HuH-7 (cell line): ENCODE measurements at places on chromosomes 5 and 9.
A peak's percentile ranks its signal among the peaks of the same experiment; 100 is the strongest.

DNA sequence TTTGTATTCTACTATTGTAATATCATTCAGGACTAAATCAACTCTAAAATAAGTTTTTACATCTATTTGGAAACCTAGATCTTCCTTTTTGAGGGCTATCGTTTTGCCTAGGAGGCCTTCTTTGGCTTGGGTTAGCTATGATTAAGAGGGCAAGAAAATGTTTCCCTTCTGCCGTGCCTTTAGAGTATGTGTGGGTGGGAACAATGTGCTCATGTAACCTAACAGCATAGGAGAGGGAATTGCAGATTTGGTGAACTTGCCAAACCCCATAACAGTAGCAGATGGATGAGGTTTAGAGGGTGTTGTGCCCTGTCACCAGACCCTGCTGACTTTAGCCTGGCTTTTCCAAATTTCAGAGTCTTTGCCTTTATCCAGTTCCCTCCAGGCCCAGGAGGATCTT, 339.0 kb downstream of the ADGRV1 start:
- DNase-seq, result no peak

GRCh38 chr5:131379723-131380122, 115.9 kb downstream of the CDC42SE2 start:
- no peak for DNase-seq

DNA sequence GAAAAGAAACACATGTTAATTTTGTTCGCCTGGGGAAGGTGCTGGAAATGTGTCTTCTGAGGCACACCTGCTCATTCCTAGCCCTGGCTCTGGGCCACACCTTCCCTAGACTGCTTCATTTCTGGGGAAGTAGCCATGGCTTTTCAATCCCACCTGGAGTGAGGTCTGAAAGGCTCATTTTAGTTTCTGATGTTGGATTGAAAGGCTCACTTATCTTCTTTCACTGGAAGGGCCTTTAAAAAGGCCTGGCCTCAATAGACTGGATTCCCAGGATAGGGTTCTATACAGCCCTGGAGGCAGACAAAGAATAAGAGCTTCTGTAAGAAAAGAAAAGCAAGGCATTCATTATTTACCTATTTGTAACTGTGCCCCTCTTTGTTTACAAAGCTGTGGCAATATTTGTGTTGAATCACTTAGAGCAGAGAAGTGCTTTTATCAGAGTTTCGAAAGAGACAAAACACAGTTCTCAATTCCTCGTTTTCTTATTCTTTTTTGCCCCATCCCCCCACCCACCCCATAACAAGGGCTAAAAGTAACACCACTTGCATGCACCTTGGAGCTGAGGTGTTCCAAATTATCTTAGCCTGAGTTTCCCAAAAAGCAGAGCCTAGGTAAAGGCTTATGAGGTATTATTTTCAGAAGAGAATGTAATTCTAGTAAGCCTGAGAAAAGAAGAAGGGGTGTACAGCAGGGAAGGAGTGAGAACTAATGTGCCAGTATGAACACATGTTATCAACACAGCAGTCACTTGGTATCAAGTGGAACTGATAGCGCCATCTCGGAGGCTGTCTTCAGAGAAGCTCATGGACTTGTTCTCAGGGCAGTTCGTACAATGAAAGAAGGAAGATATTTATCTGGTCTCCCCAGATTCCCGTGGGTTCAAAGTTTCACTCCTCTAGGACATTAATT, 413.1 kb downstream of the KCTD16 start:
- DNase-seq, result no peak

DNA sequence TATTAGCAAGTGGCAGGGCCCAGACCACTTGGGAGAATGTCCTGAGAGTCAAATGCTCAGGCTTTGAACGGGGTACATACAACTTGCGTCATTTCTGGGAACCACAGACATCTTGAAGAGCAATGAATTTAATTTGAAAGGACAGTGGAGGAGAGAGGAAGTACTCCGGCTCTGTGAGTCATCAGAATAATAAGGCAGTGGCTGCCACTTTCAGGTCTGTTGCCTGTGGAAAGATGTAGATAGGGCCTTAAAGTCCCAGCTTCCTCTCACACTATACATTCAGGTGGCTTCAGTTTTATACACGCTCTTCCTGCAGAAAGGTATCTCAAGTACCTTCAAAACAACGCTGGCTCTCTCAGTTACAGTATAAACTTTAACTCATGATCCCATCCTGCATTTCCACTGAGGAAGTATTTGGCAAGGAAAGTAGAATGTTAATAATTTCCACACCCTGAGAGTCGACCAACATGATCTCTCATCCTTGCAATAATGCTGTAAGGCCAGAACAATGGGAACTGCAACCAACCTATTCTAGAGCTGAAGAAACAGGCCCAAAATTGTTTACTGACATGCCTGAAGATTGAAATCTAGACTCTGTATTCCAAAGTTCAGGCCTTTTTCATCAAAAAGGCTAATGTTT, 6.8 kb upstream of the PRUNE2 start:
- DNase-seq, result no peak

DNA sequence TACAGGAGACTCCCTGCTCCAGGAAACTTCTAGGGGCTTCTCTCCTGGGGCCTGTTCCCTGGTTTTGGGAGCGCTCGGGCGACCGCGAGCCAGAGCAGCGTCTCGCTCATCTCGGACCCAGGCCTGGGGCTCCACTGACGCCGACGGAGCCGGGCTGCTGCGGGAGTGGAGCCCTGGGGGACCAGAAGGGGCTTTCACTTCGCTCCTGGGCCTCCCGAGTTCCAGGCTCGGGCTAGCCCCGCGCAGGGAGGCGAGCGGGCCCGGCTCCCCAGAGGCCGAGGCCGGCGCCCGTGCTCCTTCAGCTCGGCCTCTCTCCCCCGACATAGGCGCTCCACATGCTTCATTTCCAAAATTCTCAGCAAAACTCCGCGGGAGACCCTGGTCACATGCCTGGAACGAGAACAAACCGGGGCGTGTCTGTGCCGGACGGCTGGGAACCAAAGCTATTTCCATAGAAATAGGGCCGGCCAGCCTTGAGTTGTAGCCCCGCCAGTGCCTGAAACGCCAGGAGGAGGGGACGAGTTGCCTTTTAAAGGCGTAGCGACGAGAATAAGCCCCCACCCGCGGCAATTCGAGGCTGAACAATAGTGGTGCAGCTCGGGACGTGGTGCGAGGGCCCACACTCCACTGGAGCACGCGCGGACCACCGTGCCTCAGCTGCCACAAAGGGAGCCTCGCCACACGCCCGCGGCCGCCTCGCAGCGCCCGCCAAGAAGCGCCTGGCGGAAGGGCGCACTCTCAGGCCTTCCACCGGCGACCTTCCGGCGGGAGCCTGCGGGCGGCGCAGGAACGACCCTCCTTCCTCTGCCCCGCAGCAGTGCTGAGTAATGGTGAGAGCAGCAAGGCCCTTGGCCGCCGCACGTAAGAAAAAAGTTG, 1.1 kb upstream of the G3BP1 start:
- no peak for DNase-seq

GRCh38 chr9:126860077-126860756, at the start of gene ZBTB34:
Gene ZBTB34, plus strand, starts transcription at chr9:126860639. Its CDS starts 18,761 bp downstream, at chr9:126879400.
- DNase-seq, result peak; percentile 66

DNA sequence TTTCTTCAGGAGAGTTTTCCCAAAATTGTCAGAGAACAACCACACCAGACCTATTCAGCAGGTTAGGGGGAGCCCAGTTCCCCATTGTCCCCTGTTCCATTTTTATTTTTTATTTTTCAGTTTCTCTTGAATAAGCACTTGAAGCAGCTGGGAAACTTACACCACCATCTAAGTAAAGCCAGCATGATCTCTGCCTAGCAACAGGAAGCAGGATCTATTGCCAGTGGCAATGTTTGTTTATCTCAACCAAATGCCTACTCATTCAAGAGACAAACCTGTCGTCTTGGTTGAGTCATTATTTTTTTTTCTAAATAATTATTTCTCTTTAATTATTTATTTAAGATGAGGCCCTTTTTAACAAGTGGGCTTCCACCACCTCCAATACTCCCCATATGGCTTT, 379.3 kb downstream of the PLK2 start:
- DNase-seq, result no peak

GRCh38 chr9:5796298-5796697, 36.6 kb downstream of the ERMP1 start:
- DNase-seq, result no peak

GRCh38 chr5:147796556-147797308, 14.2 kb upstream of the JAKMIP2 start:
- no peak for DNase-seq

GRCh38 chr9:128770286-128771030, 1.3 kb downstream of the ZER1 start:
- no peak for DNase-seq

- peak; percentile 61 for DNase-seq
Measured at GRCh38 chr5:154756009-154756867, 1.1 kb downstream of the LARP1 start.

DNA sequence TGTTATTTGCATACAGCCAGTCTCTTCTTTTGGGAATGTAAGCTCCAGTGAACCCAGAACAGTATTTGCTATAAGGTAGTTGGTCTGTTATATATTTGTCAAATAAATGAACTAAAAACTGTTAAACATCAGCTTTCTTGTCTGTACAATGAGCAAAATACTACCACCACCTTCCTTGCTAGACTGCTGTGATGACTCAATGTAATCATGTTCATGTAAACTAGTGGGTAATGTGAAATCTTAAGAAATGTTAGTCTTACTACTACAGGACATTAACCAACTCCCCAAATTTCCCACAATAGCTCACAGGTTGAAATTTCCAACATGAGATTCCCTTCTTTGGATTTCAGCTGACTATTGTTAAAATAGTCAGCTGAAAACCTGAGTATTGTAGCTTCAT, 176.1 kb downstream of the TRPM3 start:
- no peak for DNase-seq

GRCh38 chr9:137620048-137620405, 1.2 kb downstream of the EHMT1 start:
- DNase-seq, result no peak

GRCh38 chr5:56876327-56876726, 33.1 kb upstream of the SETD9 start:
- DNase-seq, result no peak

DNA sequence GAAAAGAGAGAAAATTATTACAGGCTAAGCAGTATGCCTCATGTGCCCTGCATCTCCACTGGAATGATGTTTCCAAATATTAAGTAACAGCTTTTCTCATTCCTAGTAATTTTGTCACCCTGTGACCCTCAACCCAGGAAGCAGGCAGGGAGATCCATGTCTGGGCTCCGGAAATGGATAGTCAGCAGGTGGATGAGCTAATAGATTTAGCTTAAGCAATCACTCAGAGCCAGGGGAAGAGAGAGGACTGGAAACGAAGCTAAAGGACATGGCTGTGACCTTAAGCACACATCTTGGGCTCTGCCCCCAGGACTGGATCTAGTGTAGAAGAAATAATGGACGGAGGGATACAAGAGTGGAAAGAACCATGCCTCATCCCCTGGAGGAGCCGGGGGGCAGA, 89.5 kb downstream of the ARSB start:
- DNase-seq, result no peak

DNA sequence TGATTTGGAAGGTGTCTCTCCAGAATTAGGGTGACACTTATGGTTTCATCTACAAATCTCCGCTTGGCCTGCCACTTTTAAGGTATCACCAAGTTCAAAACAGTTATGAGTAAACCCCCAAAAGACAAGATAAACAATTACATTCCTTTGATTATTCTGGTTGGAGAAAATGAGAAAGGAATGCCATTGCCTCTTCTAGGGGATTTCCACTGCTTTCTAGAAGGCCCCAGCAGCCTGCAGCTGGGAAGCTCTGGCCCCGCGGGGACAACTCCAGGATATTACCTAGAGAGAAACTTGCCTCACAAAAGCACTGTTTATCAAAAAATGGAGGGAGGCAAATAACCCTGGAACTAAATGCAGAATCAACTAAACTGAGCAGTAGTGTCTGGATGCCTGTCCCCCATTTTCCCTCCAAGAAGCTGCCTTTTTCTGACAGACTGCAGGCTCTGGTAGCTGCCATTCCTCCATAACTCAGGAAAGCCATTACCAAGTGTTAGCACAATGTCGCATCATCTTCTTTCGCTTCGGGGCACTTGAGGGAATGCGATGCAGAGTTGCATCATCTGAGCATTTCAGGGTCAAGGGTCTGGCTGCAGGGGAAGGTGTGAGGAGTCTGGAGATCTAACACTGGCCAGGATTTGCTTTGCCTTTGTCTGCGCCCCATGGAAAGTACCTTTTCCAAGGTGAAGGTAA, 71.5 kb upstream of the PLPP6 start:
- DNase-seq, result no peak

- no peak for DNase-seq
Measured at GRCh38 chr9:105308461-105309341, 64.2 kb downstream of the SLC44A1 start.

DNA sequence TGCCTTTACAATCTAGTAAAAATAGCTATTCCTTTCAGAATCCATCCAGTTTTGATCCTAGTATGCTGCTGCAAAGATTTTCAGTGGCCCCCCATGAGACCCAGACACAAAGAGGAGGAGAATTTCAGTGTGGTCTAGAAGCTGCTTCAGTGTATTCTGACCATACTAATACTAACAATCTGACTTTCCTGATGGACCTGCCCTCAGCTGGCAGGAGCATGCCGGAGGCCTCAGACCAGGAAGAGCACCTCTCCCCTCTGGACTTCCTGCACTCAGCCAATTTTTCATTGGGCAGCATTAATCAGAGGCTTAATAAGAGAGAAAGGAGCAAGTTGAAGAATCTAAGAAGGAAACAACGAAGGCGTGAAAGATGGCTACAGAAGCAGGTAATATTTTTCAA, 48.5 kb downstream of the RNF180 start:
- DNase-seq, result no peak

DNA sequence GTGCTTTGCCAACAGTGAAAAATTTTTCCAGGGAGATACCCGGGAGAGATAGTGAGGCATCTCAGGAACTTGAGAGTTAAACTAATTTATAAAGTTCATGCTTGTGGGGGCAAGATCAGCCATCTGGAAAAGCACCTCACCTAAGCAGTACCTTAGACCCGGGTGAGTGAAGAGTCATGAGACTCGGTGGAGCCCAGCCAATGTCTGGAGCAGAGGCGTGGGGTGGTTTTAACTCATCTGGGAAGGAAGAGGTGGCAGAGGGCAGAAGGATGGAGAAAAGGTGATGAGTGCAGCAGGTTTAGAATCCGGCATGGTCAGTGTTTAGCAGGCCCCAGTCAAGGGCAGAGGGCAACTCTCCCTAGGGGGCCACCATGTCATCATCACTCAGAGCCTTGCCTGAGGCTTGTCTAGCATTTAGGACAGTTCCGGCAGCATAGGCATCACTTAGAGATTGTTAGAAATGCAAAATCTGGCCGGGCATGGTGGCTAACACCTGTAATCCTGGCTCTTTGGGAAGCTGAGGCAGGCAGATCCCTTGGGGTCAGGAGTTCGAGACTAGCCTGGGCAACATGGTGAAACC, 4.3 kb upstream of the RNF183 start:
- no peak for DNase-seq

DNA sequence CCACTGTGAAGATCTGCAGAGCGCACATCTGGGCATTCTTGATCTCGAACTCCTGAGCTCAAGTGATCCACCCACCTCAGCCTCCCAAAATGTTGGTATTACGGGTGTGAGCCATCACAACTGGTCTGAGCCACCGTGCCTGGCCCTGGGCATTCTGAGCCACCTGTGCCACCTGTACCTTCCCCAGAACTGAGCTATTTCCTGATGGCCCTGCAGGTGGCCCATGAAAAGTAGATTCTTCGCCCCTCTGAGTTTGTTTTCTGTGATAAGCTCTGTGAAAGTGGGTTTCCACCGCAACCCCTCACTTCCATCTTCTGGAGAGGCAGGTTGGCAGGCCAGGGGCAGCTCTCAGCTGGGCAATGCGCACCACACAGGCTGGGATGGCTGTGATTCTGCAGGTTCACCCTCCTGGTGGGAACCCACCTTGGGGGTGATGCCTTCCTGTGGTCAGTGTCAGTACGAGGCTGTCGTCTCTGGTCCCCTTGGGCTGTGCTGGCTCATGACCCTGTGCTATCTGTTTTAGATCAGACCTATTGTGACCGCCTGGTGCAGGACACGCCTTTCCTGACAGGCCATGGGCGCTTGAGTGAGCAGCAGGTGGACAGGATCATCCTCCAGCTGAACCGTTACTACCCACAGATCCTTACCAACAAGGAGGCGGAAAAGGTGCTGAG, 11.3 kb downstream of the CARD19 start:
- no peak for DNase-seq
